NCI-H146 (cell line): ENCODE measurements at places on chromosomes 7 and 10.

- DNase-seq: peak; percentile 97
Observed at GRCh38 chr10:78377356-78377755, 343.7 kb downstream of the RPS24 start.

DNA sequence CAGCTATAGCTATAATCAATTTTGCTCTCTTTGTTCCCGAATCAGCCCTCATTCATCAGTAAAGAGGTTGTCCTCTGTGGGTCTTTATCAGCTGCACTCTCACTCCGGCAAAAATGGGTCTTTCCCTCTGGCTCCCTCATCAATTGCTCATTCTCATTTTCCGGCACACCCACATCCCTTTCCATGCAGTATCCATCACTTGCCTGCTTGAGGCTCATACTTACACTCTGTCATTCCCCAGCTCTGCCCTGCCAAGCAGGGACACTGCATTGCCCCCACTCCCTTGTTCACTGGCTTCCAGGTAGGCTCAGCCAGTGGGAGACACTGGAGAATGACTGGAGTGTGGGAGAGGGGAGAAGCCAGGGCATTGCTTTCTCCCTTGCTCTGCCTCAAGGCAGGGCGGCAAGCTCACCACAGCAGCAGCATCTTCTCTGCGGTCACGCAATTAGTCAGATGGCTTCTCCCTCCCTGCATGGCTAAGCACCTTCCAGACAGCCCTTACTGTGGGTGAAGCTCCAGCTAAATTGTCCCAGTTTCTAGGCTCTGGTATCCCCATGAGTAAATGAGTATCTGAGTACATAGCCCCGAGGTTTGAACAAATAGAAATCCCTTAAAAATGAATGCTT lies 470.7 kb upstream of the LRRN3 start:
- no peak for DNase-seq

GRCh38 chr10:48526011-48526821 lies 78.7 kb downstream of the ARHGAP22 start:
- no peak for DNase-seq

DNA sequence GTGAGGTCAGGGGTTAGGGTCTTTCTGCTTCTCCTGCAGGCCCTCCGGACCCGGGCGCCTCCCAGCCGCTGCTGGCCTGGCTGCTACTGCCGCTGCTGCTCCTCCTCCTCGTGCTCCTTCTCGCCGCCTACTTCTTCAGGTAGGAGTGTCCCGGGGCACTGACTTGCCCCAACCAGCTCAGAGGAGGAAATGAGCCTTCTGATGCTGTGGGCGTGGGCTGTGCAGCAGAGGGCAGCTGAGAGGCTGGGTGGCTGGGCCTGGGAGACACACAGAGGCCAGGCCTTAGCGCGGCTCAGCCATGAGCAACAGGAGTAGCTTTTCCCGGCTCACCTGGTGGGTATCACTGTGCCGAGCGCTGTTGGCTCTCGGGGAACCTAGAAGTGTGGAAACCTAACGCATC lies 78.9 kb downstream of the MKI67 start:
- DNase-seq: no peak

DNA sequence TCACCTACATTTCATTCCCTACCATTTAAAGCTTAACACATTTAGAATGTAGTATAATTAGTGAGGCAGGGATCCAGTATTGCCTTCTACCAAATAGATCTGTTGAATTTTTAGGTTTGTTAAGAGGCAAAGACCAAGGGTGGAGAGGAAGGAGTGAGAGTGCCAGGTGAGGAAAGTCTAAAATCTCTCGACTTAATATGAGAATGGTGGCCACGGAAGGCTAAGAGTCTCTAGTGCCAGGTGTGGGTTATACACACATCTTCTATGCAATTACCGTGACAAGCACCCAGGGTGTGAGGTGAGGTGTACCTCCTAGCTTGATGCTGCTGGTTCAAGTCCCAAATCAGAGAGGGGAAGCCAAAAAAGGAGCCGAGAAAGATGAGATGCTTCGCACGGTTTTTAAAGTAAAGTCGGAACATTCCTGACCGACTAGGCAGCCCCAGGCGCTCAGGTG lies 439 bp downstream of the IQUB start:
- no peak for DNase-seq

DNA sequence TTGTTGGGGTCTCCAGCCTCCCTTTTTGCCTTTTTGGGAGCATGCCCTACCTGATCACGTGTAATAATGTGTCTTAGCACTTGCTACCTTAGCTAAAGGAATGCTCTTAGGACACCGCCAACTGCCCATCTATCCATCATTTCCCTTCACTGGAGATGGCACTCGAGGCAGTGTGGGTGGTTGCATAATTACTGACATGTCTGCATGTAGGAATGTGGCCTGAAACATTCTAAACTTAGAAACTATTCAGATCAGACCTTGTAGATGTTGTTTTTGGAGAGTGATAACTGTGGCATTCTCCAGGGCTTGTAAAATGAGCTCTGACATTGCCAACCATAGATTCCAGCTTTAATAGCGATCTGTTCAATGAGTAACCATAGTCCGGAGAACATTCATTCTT lies 365.8 kb downstream of the BBS9 start:
- no peak for DNase-seq
